ENCODE measurements at places on chromosomes 2 and 18.

DNA sequence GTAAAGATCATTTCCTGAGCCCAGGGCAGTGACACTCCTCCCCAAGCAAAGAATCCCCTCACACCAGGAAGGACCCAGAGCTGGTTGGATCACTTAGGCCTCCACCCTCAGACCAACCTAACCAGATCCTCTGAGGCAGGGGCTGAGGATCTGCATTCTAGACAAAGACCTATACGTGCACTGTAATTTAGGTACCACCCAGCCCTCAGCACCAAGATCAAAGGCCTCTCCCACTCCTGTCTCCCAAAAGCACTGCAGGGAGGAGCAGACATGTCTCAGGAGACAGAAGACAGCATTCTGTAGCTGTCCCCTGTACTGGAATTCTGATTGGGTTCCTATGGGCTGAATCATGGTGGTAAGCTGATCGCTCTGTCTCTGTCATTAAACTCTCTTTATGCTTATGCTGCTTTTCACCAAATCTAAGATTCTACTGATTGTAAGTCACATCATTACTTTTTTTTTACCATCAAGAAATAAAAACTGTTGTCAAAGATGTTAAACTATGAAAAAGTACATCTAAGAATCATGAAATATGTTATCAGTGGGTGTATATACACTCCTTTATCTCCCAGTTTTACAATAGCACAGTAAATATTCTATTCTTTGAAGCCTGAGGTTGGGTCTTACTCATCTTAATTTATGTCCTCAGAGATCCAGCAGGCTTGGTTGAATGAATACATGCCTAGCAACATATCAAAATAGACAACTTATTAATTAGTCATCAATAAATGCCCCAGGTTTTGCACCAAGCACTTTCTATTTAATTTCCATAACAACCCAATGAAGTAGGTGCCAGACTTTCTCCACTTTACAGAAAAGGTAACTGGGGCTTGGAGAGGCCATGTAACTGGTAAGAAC is 28.3 kb downstream of the MCFD2 start:
- DNase-seq, result peak; percentile 67

GRCh38 chr2:30336978-30337841 is 105.9 kb downstream of the LBH start:
- peak; percentile 14 for DNase-seq

- DNase-seq, result no peak
Measured at GRCh38 chr2:31204783-31205182, 12.5 kb downstream of the CAPN14 start.

GRCh38 chr18:69035756-69036155 is 237.9 kb downstream of the CCDC102B start:
- DNase-seq, result no peak

DNA sequence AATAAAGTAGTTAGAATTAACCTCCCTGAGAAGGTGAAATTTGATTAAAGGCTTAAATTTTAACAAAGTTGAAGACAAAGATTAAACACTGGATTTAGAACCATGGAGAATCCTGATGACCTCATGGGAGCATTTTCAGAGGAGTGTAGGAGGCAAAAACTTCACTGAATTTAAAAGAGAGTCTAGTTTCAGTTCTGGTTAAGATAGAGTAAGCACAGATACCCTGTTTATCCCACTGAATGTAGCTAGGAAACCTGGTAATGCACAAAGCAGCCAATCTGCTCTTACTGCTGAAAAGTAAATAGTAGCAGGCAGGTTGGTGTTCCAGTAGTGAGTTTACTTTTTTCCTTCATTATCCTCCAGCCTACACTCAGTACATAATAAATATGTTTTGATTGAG is 654.9 kb upstream of the SYT4 start:
- no peak for DNase-seq

DNA sequence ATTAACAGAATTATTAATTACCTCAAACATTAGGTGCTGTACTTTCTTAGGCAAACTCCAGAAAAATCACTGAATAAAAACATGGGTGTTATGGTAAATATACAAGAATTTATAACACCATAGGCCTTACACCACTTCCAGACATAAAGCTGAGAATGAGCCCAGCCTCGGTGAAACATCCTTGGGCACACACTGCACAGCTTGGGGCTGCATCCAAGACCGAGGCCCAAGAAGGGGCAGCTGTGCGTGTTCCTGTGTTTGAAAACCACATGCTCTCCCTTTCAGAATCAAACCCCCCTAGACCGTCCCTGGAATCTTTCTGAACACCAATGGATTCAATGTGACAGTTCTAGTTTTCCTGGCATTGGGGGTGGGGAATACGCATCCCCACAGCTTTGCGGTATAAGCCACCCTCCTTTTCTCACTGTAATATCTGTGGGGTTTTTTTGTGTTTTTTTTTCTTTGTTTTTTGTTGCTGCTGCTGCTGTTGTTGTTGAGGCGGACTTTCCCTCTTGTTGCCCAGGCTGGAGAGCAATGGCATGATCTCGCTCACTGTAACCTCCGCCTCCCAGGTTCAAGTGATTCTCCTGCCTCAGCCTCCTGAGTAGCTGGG is 12.9 kb downstream of the ERFE start:
- no peak for DNase-seq

- DNase-seq, result peak; percentile 33
Measured at GRCh38 chr2:118032169-118033013, 18.5 kb upstream of the CCDC93 start.

- DNase-seq, result peak; percentile 87
Measured at GRCh38 chr2:9638532-9638931, 7.7 kb upstream of the YWHAQ start.

DNA sequence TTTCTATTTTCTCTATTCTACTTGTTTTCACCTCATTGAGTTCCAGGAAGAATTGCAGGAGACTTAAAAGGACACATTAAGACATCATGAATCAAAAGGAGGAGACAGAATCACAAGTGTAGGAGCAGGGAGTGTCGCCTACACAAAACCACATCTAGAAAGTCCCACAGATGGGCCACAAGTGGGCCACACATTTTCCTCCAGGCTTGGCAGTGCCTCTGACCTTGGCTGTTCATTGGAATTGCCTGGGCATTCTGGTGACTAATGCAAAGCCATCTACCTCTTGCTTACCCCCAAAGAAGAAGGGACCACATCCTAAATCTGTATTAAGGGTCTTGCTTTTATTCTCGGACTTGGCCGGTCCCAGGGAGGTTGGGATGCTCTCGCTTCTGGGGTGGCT is 103.6 kb downstream of the KLHL29 start:
- DNase-seq, result no peak

GRCh38 chr2:216802516-216803215 is 57.2 kb downstream of the TNP1 start:
- no peak for DNase-seq

DNA sequence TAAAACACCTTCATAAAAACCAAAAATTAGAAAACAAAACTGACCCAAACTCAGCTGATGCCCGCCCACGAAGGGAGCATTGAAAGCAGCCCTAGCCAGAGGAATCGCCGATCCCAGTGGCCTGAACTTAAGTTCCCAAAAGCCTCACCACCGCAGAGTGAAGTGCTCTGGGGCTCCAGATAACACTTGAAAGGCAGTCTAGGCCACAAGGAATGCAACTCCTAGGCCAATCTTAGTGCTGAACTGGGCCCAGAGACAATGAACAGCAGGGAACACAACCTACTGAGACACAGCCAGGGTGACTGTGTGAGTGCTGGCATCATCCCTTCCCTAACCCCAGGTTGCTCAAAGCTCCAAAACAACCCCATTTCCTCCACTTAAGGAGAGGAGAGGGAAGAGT is 59.6 kb upstream of the CHN1 start:
- no peak for DNase-seq

DNA sequence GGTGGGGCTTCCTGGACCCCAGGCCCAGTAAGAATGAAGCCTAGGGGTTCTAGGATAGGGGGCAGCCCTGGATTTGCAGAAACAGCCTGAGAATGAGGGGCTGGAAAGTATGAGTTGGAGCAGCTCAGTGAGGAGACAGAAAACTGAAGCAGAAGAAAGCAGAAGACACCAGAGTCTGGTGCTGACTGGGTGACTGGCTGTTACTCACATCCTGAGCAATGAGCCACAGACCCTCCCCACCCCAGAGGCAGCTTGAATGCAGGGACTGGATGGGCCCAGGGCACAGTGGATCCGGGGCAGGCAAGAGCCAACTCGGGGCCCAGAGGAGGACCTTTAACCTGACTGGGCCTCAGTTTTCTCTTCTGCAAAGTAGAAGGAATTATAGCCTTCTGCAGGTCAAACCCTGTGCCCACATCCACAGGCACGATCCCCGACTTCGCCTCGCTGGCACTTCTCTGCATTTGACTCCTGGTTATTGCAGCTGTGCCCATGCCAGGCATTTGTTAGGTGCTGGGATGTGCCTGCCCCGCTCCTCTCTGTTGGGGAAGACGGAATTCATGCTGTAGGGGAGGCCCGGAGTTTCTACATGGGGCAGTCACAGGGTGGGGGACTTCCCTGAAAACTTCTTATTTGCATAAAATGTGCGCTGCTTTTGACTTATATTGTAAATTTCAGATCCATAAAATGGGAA is 8.5 kb downstream of the STEAP3 start:
- DNase-seq, result peak; percentile 76

DNA sequence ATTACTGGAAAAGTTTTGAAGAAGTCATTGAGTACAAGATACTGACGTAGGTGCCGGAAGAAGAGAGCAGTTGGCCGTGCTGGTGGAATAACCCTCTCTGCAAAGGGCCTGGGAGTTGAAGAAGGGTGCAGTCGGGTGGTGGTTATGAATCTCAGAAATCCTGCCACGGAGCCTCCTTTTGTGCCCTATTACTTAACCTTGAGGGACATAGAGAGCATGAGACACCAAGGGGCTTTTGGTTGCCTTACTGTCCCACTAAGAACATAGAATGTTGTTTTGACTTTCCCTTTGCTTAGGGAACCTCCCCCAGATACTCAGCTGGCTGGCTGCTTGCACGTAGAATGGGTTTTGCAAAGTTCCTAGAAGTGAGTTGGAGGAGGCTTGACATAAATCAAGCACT is 1.3 kb upstream of the CD28 start:
- DNase-seq, result no peak
